ENCODE measurements at places on chromosomes 4 and X.

- DNase-seq: no peak
These were observed 1.2 kb downstream of the WWC2 start for GRCh38 chr4:183100298-183100599.

DNA sequence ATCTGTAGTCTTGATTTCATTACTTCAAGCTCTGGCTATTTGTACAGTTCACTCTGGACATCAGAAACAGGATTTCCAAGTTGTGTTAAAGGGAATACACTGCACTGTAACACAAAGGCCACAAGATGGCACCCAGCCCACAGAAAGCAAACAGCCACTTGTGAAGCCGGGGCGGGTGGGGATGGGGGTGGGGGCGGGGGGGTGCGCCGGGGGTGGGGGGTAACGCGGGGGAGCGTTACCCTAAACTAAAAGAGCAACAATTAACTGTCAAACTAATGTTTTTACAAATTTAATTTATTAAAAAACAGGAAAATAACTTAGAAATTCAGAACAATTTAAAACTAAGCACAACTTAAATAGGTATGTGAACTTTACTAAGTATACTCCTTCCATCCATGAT, 27.3 kb downstream of the PRDX4 start:
- peak; percentile 2 for DNase-seq

- DNase-seq: no peak
These were observed 162.2 kb downstream of the PCDH19 start for GRCh38 chrX:100247826-100248225.

DNA sequence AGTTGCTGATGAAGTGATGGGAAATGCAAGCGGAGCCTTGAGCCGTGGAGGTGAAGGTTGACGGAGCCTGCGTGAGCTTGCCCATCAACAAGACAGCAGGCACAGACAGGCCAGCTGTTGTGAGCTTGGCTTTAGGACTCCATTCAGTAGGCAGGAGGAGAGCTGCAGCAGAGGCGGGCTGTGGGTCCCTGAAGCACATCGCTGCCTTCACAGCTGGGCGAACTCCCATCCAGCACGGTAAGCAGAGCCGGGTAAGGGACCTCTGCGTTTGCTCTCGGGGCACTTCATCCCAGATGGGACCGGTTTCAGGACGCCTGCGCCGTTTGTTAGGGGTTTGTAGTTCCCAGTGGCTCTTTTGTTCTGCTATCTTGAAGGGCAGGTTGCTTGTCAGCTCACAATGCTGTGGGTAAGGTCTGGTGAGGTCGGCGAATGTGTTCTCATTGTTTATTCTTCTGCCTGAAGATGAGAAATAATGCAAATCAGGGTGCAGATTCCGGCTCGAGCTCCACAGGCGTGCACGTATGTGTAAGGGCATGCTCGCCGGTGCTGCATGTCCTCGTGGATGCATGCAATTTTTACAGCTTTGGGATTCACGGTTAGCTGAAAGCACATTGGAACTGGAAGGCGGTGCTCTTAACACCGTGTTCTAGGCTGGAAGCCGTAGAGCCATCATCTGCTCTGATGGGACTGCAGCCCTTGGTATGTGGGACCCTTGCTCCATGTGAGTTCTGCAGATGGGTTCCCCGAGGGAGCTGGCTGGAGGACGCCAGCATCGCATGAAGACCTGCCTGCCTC, 54.6 kb upstream of the CLDN34 start:
- DNase-seq: no peak

GRCh38 chr4:163613383-163613782, 118.9 kb downstream of the TMA16 start:
- no peak for DNase-seq

GRCh38 chr4:186691396-186691795, 32.3 kb downstream of the FAT1 start:
- DNase-seq: no peak

- no peak for DNase-seq
These were observed 9.7 kb downstream of the POU4F2 start for GRCh38 chr4:146648461-146648783.

GRCh38 chr4:74544655-74545361, 99.9 kb downstream of the AREG start:
- DNase-seq: no peak

- no peak for DNase-seq
These were observed 215.0 kb downstream of the HTR2C start for GRCh38 chrX:114798907-114799306.

- DNase-seq: no peak
These were observed 63.2 kb downstream of the MID1 start for GRCh38 chrX:10557166-10557565.

GRCh38 chrX:149462849-149463248, 42.3 kb downstream of the IDS start:
- no peak for DNase-seq

DNA sequence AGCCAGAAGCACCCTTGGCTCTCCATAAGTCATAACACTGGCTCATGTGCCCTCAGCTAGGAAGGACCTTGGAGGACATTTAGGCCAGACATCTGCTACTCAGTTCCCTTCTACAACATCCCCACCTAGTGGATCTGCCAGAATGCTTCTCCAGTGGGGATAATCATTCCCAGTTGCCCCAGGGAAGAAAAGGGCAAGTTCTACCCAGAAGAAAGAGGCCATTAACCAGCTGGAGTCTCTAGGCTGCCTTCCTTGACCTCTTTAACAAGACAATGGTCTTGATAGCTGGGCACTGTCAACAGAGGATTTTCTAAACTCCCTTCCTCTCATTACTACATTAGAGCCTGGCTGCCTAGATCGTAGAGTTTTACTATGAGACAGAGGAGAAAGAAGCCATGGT, 42.0 kb downstream of the LGI2 start:
- no peak for DNase-seq

- no peak for DNase-seq
These were observed 26.1 kb downstream of the PDGFC start for GRCh38 chr4:156945532-156945931.

GRCh38 chr4:41532882-41533281, 5.1 kb upstream of the LIMCH1 start:
- no peak for DNase-seq

- DNase-seq: no peak
These were observed 19.1 kb upstream of the RBM47 start for GRCh38 chr4:40648742-40649281.

DNA sequence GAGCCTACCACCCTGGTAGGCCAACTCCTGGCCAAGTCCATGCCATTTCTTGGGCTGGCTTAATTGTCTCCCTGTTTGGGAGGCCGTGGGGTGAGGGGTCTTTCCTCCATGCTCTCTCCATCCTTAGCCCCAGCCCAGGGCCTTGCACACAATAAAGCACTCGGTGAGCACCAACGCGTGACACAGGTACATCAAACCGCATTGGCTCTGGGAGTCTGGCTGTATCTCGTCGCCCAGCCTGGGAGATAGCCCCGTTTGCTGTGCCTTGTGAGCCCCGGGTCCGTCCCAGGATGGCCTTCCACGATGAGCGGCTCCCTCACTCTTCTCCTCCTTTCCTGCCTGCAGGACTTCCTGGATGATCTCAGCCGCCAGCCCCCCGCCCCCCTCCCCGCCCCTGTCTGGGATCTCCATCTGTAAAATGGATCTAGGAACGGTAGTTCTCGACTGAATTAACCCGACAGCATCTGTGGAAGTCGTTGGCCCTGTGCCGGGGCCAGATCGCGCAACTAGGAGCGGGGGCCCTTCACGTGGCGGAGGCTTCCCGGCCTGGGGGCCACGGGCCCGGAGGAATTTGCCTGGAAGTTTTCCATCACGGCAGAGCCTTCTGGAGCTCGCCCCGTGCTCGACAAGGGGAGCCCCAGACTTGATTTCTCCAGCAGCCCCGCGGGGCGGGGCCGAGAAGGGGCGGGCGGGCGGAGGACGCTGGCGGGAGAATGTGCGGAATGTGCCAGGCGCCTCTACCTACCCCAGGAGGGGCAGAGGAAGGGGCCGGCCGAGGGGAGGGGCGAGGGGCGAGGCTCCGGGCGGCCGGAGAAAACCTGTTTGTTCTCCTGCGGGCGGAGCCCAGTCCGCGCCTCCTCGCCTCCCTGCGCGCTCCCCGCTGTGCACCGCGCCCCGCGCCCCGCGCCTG, at the start of gene ZNF185:
Gene ZNF185 (plus strand): TSS at position 846 of the 910 bp plus-strand sequence. CDS start 16,423 bp downstream, outside the sequence.
- DNase-seq: peak; percentile 6

DNA sequence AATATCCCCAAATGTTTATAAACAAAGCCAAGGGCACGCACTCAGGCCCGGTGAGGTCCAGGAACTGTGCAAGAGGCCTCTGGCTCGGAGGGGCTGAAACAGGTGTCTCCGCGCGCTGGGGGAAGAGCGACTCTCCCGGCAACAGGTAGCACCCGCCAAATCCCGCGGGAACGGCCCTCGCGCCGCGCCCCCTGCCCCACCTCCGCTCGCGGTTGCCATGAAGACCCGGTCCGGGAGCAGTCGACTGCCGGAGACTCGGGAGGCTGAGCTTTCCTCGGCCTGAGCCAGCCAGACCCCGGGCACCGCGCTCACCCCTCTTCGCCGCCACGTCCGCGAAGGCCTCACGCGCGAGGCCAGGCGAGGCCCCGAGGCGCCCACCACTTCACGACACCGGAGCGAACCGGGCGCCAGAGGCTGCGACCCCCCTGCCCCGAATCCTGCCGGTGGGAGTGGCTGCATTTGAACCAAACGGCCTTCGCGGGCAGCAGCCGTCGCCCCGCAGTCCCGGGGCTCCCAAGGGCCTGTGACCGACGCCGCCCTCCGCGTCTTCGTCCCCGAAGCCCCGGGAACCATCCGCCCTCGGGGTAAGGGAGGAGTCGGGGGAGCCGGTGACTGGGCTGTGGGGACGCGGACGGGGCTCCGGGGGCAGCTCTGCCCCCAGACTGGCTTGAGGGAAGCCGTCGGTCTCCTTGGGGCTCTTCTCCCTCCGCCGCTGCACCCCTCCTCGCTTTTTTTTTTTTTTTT, at the start of gene NSUN7:
Gene NSUN7 (plus strand): TSS at position 239 of the 744 bp plus-strand sequence. CDS start 739 bp downstream, outside the sequence.
- no peak for DNase-seq

DNA sequence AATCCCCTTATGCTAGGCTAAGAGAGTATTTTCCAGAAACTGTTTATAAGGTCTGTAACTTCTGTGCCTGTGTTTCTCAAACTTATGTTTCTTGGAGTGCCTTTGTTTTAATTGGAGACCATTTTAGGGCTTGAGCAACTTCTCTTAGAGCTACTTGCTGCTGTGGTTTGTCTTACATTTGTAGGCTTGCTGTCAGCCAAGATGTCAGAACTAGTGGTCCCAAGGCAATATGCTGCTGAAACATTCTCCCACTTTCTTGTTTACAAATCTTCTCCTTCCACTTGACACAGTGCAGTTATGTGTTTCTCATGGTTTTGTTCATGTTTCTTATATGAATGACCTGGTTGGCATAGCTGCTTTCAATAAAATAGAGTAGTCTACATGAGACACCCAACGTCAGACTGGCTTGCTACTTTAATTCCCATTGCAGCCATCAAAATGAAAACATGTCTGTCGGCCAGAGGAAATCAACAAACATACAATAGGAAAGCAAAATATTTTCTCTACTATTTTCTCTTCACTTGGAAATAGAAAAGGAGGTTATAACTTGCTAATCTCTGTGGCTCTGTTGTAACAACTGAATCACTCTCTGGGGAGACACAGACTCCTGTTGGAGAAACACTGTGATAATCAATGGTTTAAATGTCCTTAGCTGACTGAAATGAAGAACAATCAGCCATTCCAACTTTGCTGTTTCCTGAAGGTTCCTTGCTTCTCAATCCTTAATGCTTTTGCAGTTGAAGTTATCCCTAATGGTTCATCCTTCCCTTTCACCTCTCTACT, 426.4 kb downstream of the PDGFC start:
- no peak for DNase-seq

- DNase-seq: peak; percentile 4
These were observed 13.8 kb upstream of the ENOX2 start for GRCh38 chrX:130916636-130917422.

GRCh38 chr4:155777971-155778735, 19.3 kb downstream of the GUCY1B1 start:
- no peak for DNase-seq

DNA sequence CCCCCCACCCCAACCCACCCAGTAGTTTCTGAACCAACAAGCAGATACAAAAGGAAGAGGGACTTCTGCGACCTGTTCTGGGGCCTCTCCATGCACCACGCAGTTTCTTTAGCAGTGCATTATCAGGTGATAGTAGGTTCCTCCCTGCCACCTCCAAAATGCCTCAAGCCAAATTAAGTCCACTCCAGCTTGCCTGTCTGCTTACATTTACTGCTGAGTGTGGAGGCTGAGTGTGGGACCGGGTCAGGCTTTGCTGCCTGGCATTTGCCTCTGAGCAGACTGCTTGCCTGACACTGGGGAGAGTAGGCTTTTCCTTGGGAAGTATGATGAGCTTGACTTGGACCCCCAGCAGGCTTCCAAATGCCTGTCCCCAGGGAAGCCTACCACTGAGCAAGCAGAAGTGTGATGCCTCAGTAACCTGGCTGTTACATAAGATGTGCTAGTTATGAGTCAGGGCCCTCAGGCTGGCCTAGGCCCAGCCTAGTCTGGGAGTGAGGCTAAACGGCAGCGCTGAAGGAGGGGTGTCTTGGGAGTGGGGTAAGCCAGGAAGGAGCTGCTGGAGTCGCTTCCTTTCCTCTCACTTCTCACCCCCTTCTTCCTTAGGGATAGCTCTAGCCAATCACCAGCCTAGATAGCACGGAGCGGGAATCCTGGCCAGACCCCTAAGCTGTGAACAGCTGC, 9.0 kb downstream of the TSC22D3 start:
- DNase-seq: no peak

- no peak for DNase-seq
These were observed 168.1 kb downstream of the FAT4 start for GRCh38 chr4:125482822-125483221.

GRCh38 chr4:121421594-121421993, 40.8 kb upstream of the QRFPR start:
- no peak for DNase-seq

DNA sequence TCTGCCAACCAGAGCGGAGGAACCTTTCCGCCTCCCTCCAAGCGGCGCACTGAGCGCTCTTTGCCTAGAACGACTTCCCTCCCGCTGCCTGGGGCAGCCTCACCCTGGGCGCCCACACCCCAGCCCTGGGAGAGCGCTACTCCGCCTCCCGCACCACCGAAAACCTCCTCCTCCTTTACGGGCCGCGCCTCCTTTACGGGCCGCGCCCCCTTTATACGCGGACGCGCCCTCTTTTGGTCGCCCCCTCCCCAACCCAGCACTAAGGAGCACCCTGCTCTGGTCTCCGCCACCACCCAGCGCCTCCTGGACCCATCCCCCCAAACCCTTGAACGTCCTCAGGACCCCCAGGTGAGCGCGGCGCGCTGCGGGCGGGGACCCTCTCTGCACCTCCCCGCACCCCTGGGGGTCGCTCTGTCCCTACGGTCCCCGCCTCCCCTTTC, 586 bp upstream of the NSG1 start:
- no peak for DNase-seq

GRCh38 chr4:79871961-79872360, 201.1 kb downstream of the ANTXR2 start:
- no peak for DNase-seq

- no peak for DNase-seq
These were observed 52.2 kb downstream of the ANK2 start for GRCh38 chr4:113101669-113102068.

- DNase-seq: no peak
These were observed 18.8 kb downstream of the SLC7A11 start for GRCh38 chr4:138223231-138223910.

- no peak for DNase-seq
These were observed 10.9 kb upstream of the GATB start for GRCh38 chr4:151771664-151772063.

All from stimulated activated CD4-positive, alpha-beta T cell treated with anti-CD3 and anti-CD28 coated beads, Interleukin-12 subunit alpha, Interleukin-12 subunit beta, amount 100 ng/mL, for 24 hours (primary cell).